ENCODE measurements at places on chromosomes 5 and 9. TPM values are rescaled to one million over a fixed set of nuclear protein-coding genes. Genes with fewer than 3 reads are reported as not detected.
A peak's percentile ranks its signal among the peaks of the same experiment; 100 is the strongest.

The WDR5 gene
- 42.4 TPM for total RNA-seq

DNA sequence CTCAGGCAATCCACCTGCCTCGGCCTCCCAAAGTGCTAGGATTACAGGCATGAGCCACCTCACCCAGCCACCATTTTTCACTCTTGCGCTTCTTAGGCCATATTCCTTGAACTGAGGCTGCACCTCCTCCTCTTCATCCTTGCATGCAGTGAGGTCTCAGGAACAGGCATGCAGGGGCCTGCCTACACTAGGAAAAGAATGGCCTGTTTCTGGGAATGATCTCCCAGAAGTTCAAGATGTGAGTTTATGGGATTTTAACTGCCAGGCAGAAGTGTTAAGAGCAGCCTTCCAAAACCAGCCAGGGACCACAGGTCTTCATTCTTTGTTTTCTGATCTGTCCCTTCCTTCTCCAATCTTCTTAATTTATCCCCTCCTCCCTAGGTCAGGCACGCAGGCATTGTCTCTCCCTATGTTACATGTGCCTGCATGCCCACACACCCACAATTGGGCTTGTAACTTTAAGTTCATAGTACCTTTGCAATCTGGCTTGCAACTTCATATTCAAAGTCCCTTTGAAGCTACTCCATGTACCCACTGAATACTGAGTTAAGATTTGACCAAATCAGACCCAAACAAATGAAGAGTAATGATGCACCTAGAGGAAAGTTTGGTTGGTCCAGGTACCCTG lies 10.5 kb upstream of the HSPA4 start:
- no peaks in the 10 kb centered on the region for H3K36me3 ChIP-seq
- H3K4me3 ChIP-seq: no peak overlapping the region
- no peaks in the 10 kb centered on the region for H3K27me3 ChIP-seq
- no peaks in the 10 kb centered on the region for H3K4me1 ChIP-seq
- no peak overlapping the region for H3K27ac ChIP-seq

DNA sequence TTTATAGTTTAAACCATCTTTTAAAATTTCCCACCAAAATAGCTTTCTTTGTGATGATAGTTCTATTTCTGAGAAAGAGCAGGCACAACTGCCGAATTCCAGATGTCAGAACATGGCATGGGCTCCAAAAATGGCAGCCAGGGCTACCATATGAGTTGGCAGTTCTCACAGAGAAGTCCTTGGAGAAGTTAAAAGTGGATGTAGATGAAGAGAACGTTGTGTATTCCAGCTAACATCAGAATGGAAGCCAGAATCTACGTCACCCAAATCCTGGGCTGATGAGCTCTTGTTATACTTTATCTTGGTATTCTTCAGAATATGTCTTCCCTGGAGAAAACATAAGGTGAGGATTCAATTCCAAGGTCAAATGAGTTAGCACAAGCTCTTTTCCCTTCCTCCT lies 66.9 kb upstream of the BASP1 start:
- no peak overlapping the region for H3K27ac ChIP-seq
- no peaks in the 10 kb centered on the region for H3K27me3 ChIP-seq
- H3K36me3 ChIP-seq: no peaks in the 10 kb centered on the region
- no peak overlapping the region for H3K4me3 ChIP-seq

DNA sequence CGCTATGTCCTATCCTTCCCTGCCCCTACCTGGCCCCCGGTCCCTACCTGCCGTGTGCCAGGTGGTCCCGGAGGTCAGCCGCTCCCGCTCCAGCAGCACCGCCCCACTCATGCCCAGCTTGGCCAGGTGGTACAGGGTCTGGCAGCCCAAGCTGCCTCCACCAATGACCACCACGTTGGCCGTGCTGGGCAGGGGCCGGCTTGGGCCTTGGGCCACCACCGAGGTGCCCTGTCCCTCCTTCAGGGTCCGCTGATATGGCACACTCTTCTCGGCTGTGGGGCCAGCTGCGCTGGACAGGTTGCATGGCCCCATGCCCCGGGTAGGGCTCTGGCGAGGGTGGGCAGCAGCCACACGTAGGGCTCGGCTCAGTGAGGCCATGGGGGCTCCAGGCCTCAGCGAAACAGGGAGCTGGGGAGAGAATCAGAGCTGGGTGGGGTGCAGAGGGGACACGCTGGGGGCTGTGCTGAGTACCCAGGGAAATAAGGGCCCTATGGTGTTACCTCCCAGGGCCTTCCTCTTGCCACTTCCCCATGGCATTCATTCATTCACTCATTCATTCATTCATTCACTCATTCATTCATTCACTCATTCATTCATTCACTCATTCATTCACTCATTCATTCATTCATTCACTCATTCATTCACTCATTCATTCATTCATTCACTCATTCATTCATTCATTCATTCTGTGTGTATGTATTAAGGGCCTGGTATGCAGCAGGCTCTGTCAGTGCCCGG lies 4.2 kb downstream of the SARDH start:
- no peaks in the 10 kb centered on the region for H3K27me3 ChIP-seq
- H3K36me3 ChIP-seq: no peaks in the 10 kb centered on the region
- peaks cover 2% of the 10 kb centered on the region for H3K4me1 ChIP-seq

GRCh38 chr5:143217065-143217803 lies 186.3 kb downstream of the NR3C1 start:
- no peak overlapping the region for H3K4me3 ChIP-seq
- no peak for DNase-seq
- no peaks in the 10 kb centered on the region for H3K27me3 ChIP-seq

DNA sequence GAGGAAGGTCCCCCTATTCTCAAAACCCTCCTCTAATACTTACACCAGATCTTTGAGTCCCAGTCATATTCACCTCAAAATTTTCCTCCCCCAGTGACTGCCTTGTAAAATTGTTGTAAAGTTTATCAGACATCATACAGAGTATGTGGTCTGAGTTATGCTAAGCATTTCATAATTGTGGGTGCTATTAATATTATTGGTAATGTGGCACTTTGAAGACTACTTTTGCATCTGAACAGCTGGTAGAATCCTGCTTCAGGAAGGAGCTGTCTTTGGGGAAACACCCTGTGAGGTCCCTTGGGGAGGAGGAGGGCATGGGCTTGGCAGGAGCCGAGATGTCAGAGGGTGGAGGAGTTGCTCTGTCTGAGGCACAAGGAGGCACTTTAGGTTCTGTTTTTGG lies 164.9 kb upstream of the ZNF618 start:
- H3K36me3 ChIP-seq: no peaks in the 10 kb centered on the region
- H3K27ac ChIP-seq: no peak overlapping the region
- peaks cover 23% of the 10 kb centered on the region for H3K27me3 ChIP-seq
- no peak overlapping the region for H3K4me3 ChIP-seq
- H3K4me1 ChIP-seq: peaks cover under 1% of the 10 kb centered on the region

The CKMT2 gene
- total RNA-seq: not detected

- no peaks in the 10 kb centered on the region for H3K4me1 ChIP-seq
- no peak overlapping the region for H3K27ac ChIP-seq
- no peak overlapping the region for H3K4me3 ChIP-seq
- peaks cover 5% of the 10 kb centered on the region for H3K27me3 ChIP-seq
- no peak for DNase-seq
These were observed 52.1 kb upstream of the LMX1B start for GRCh38 chr9:126561582-126561981.

DNA sequence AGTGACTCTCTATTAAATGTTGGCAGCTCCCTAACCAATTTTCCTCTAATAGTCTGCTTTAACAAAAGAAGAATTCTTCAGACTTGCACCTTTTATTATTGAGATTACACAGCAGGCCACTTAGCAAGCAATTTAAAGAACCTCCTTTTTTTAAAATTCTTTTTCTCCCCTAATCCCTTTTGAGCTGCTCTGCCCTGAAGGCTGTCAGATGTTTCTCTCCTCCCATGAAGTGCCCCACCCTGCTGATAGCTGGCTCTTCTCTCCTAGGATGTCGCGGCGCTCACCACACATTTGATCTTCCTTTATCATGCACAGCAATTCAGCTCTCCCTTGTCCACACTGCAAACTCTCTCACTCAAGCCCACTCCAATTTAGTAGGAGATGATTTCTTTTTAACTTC lies 1471.1 kb upstream of the ACO1 start:
- H3K4me3 ChIP-seq: no peak overlapping the region
- DNase-seq: no peak
- no peak overlapping the region for H3K27ac ChIP-seq
- no peaks in the 10 kb centered on the region for H3K4me1 ChIP-seq
- H3K27me3 ChIP-seq: no peaks in the 10 kb centered on the region

- H3K4me1 ChIP-seq: peaks cover 10% of the 10 kb centered on the region
- no peak overlapping the region for H3K27ac ChIP-seq
- H3K27me3 ChIP-seq: no peaks in the 10 kb centered on the region
- DNase-seq: no peak
These were observed 1.9 kb upstream of the RUSC2 start for GRCh38 chr9:35488021-35488420.

The CAVIN4 gene
- 2.5 TPM for total RNA-seq

The TAF11L5 gene
- not detected for total RNA-seq

The SYK gene
- total RNA-seq: not detected

- peak within 1 kb of the TSS; percentile 68 for H3K4me3 ChIP-seq
- peak within 1 kb of the TSS; percentile 67 for H3K27ac ChIP-seq
- no peaks in the 10 kb centered on the region for H3K27me3 ChIP-seq
These were observed at the start of gene TUSC1 for GRCh38 chr9:25678147-25678666. Gene TUSC1, minus strand, starts transcription at chr9:25678444. Its CDS starts 132 bp downstream, at chr9:25678312.

DNA sequence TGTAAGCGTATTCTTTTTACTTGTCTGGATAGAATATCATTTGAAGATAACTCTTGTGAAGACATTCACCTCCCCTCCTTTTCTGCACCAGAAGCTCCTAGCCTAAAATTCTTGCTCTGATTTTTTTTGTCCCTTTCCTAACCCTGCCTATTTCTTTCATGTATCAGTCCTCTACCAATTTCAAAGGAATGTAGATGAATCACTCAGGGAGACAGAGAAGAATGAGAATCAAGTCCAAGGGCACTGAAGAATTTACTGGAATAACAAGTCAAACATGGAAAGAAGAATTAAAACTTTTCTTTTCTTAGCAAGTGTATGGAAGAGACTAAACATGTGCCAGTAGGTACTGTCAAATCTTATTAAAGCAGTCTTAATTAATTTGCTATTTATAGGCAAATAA lies 618.7 kb downstream of the DNAH5 start:
- no peaks in the 10 kb centered on the region for H3K36me3 ChIP-seq
- H3K4me3 ChIP-seq: no peak overlapping the region
- no peak overlapping the region for H3K27ac ChIP-seq
- no peak for DNase-seq

DNA sequence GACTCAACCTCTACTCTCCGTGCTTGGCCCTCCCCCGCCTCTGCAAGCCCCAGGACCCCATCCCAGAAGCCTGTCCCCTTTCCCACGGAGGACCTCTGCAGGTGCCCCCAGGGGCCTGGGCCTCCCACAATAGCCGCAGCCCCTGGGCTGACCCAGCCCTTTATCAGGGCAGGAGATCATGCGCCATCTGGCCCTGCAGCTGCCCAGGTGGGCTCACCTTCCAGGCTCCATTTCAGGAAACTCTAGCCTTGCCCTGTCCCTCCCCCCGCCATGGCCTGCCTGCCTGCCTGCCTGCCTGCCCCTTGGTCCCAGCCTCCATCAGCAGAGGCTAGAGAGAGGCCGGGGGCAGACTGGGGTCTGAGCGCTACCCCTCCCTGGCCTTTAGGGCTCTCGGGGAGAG lies 48.7 kb downstream of the ASS1 start:
- H3K27ac ChIP-seq: no peak overlapping the region
- DNase-seq: no peak
- H3K36me3 ChIP-seq: no peaks in the 10 kb centered on the region

The SPATA31E1 gene
- not detected for total RNA-seq

The GNA14 gene
- 3.3 TPM for total RNA-seq

GRCh38 chr5:110442856-110443255 lies 283.6 kb downstream of the TMEM232 start:
- no peak overlapping the region for H3K4me3 ChIP-seq
- no peaks in the 10 kb centered on the region for H3K4me1 ChIP-seq
- H3K36me3 ChIP-seq: no peaks in the 10 kb centered on the region
- DNase-seq: no peak
- no peaks in the 10 kb centered on the region for H3K27me3 ChIP-seq
- no peak overlapping the region for H3K27ac ChIP-seq

DNA sequence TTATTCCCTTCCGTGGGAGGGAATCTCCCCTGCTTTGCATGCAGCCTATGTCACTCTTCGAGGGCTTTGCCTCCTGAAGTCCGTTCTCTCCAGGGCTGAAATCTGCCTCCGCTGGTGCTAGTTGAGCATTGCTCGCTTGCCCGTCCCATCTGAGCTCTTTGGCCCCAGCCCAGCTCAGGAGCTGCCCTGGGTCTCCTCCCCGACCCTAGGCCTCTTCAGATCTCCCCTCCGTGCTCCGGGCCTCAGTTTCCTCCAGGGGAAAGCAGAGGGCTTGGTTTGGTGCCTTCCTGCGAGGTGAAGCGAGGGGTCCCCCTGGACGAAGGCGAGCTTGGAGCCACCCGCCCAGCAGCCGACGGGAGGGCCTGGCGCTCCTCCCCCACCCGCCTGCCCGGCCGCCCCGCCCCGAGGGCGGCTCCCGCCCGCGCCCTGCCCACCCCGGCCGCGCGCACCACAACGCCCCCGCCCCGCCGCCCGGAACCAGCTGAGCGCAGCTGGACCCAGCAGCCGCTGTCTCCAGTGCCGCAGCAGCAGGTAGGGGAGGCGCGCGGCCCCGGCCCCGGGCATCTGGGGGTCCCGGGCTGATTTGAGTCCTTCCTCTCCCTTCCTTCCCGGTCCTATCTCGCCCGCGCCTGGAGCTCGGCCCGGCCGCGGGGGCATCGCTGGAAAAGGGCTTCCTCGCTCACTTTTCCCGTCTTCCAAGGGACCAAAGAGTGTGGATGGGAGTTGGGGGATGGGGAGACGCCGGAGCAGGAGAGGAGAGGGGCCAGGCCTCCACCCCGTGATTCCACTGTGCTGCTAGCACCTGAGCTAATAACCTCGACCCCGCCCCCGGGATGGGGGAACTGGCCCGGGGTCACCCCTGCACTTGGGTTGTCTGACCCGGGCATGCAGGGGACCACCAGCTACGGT lies at the start of gene GSN:
Gene GSN, plus strand, starts transcription at position 474 of the 909 bp plus-strand sequence. CDS start 33,810 bp downstream, outside the sequence.
- peak within 1 kb of the TSS; percentile 51 for H3K4me3 ChIP-seq
- H3K36me3 ChIP-seq: no peaks in the 10 kb centered on the region
- H3K27me3 ChIP-seq: no peaks in the 10 kb centered on the region
- no peak within 1 kb of the TSS for H3K27ac ChIP-seq
- peak; percentile 68 for DNase-seq

The HMCN2 gene
- total RNA-seq: 0.24 TPM

DNA sequence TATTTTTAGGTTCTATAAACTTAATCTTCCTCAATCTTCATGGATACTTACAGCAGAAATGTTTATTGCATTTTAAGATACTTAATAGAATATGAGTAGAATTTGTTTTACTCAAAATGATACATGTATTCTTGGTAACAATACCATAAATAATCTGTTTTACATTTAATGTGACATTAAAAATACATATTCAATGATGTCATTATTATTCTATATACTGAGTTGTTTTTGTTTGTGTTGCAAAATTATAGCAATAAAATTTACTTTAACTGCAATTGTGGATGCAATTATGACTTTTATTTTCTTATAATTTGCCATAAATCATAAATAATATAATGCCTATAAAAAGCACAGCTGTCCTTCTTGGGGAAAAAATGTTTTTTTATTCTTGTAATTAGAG lies 275.9 kb upstream of the CCNG1 start:
- no peak for DNase-seq
- no peaks in the 10 kb centered on the region for H3K27me3 ChIP-seq
- no peaks in the 10 kb centered on the region for H3K4me1 ChIP-seq
- H3K4me3 ChIP-seq: no peak overlapping the region
